ENCODE measurements at places on chromosomes 16 and 17.
A peak's percentile ranks its signal among the peaks of the same experiment; 100 is the strongest.

DNA sequence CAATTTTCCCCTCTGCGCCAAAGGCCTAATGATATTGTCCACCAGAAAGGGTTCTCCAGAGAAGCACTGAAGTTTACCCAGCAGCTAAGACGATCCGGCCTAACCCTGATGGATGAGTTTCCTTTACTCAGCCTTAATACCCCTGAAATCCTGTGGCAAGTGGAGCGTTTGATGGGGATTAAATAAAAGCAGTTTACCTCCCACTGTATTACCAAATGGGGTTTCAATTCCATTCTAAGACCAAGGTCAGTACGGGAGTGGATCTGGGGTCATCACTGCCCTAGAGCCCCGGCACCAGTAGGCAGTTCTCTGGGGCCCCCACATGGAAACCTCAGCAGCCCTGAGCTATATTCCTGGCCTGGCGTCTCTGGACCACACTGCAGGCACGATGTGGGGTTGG, 97.1 kb upstream of the NOL11 start:
- DNase-seq: no peak

- peak; percentile 84 for DNase-seq
Observed at GRCh38 chr16:19138601-19139000, 24.8 kb downstream of the ITPRIPL2 start.

DNA sequence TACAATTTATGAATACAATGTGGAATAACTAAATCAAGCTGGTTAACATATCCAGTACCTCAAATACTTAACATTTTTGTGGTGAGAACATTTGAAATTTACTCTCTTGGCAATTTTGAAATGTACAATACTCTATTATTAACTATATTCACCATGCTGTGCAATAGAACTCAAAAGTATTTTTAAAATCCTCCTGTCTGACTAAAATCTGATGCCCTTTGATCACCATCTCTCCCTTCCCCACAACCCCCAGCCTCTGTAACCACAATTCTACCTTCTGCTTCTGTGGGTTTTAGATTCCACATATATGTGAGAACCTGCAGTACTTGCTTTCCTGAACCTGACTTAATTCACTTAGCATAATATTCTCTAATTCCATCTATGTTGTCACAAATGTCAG, 71.6 kb upstream of the ALOX12 start:
- DNase-seq: no peak

DNA sequence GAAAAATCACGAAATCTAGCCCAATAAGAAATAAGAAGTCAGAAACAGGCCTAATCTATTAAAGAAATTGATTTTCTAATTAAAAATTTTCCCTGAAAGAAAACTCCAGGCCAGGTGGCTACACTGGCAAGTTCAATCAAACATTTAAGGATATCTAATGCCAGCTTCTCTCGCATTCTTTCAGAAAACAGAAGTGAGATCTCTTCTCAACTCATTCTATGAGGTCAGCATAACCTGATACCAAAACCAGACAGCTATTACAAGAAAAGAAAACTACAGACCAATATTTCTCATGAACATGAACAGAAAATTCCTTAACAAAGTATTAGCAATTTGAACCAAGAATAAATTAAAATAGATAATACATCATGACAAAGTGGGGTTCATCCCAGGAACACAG, 52.4 kb downstream of the AXIN2 start:
- DNase-seq: no peak

- no peak for DNase-seq
Observed at GRCh38 chr16:84874004-84874435, 54.2 kb downstream of the CRISPLD2 start.

GRCh38 chr17:53949473-53950090, 126.9 kb downstream of the KIF2B start:
- DNase-seq: no peak

GRCh38 chr17:6853764-6854442, 22.4 kb upstream of the TEKT1 start:
- no peak for DNase-seq

GRCh38 chr16:88793251-88793954, 8.4 kb upstream of the PIEZO1 start:
- no peak for DNase-seq

DNA sequence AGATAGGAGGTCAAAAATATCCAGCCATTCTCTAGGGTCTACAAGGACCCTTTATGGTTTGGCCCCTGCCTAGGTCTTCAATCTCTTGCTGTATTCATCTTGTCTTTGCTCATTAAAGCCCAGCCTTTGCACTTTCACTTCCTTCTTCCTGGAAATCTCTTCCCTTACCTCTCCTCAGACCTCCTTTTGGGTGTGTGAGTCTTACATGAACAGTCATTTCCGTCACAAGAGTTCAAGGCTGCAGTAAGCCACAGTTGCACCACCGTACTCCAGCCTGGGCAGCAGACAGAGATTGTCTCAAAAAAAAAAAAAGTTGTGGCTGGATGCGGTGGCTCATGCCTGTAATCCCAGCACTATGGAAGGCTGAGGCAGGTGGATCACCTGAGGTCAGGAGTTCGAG, 6.0 kb upstream of the ATP1B2 start:
- DNase-seq: peak; percentile 83

DNA sequence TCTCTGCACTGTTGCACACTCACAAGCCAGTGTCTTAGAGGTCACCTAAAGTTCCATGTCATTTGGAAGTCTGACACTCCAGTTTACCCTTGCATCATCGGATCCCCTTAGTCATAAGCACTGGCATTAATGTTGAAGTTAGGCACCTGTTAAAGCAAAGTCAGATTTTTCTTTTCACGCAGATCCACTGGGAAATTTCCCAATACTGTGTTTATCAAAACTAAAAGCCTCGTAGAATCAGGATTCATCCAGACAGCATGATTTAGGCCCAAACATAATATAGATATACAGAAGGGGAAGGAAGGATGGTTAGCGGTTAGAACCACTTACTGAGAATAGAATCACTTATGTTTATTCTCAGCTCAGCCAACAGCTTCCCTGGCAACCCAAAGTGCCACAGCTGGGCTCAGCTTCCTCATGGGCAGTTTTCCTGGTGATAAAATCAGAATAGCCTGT, 30.1 kb upstream of the HAPSTR1 start:
- no peak for DNase-seq

- peak; percentile 82 for DNase-seq
Observed at GRCh38 chr16:20906341-20907255, 6.0 kb downstream of the LYRM1 start.

- no peak for DNase-seq
Observed at GRCh38 chr16:7366041-7366440, 33.4 kb downstream of the RBFOX1 start.

DNA sequence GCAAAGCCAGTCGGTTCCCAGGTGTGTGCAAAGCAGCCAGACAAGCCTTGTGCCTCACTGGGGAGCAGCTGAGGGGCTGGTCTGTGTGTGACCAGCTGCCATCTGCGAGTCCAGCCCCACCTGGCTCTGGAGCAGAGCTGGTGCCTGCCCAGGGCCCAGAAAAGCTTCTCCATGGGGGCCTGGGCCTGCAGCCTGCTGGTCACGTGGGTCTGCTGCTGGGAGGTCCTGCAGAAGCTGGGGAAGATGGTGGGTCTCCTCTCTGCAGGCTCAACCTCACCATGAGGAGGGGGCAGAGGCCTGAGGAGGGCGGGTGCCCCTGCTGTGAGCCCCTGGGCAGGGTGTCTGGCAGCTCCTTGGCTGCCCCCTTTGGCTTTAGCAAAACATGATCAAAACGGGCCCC, 71.9 kb downstream of the ENGASE start:
- DNase-seq: no peak

GRCh38 chr16:90032674-90033331, 13.5 kb upstream of the DBNDD1 start:
- no peak for DNase-seq

DNA sequence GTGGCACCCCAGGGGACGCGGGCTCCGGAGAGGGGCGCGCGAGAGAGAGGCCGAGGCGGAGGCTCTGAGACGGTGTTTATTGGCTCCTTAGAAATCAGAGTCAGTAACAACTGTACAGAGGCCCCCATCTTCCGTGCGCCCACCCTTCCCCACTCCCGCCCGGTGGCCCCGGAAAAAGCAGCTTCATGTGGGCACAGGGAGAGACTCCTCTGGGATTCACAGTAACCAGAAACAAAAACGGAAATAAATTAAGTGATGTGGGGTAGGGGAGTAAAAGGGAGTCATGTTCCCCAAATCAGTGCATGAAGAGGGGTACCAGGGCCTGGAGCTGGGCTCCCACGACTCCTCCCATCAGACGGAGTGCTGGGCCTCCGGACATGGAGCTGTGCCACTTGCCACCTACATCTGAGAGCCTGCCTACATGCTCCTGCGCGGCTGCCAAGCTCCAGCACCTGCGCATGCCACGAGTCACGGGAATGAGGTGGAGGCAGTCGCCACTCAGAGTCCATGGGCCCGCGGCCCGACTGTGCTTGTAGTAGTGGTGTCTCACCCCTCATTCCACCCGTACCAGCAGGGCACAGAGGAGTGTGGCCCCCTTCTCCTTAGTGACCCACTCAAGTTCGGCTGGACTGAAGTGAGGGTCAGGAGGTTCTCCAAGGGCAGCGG, 543 bp upstream of the GPS2 start:
- DNase-seq: no peak

- DNase-seq: no peak
Observed at GRCh38 chr17:64024781-64025731, 4.6 kb upstream of the ICAM2 start.

All from HT1080 (cell line).